ENCODE measurements at places on chromosomes 7 and 10.
A peak's percentile ranks its signal among the peaks of the same experiment; 100 is the strongest.

GRCh38 chr10:80894311-80894791, 356.6 kb downstream of the SH2D4B start:
- DNase-seq, result no peak

- DNase-seq, result no peak
These were observed 51.1 kb downstream of the CPEB3 start for GRCh38 chr10:92239600-92240288.

DNA sequence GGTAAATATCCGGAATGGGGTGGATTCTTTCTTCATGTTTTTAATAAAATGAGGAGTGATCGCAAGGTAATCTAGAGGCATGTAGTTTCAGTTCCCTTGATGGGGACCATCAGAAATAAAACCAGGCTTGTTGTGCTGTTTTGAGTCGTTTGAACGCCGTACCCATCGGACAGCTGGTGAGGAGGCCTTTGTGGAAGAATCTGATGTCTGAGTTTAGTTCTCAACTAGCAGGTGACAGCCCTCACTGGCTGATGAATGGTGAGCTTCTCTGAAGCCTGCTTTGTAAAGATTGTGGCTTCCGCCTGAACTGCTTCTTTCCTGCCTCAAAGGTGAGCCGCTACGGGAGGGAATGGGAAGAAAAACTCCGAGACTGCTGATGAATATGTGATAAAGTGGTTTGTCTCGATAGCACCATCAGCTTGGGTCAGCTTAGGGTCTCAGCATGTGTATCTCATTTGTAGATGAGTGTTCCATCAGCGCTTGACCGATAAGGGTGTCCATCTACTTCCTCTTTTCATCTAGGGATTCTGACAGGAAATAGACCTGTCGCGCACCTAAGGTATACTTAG, 977 bp downstream of the TMEM248 start:
- DNase-seq, result no peak

- no peak for DNase-seq
These were observed 56.0 kb upstream of the ST8SIA6 start for GRCh38 chr10:17510242-17510908.

GRCh38 chr7:100825215-100825671, 2.1 kb downstream of the EPHB4 start:
- no peak for DNase-seq

DNA sequence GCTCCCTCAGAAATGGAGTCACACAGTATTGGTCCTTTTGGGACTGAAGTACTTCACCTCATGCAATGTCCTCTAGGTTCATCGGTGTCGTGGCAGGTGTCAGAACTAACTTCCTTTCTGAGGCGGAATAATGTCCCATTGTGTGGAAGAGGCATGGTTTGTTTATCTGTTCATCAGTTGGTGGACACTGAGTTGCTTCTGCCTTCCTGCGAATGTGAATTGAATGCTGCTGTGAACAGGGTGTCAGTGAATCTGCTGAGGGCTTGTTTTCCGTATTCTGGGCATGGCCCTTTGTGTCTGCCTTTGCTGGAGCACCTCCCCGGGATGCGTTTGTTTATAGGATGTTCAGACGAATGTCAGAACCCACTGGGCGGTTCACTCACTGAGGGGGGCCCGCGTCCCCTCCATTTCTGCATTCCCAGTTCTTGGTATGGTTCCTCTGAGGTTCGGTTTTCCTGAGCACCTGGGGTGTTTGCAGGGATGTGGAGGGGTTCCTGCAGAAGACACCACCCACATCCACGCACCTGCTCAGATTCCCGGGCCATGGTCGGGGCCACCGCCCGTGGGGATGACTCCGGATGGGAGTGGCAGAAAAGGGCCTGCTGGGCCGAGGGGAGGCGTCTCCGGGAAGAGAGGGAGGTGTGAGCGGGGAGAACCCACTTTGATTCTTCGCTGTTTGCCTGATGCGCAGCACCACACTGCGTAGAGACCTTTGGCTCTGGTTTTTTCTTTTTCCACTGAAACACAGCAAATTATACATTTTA, 33.1 kb downstream of the CHST12 start:
- DNase-seq, result no peak

- DNase-seq, result no peak
These were observed 189.3 kb downstream of the ABCA13 start for GRCh38 chr7:48360574-48360973.

- no peak for DNase-seq
These were observed 765 bp downstream of the CCAR1 start for GRCh38 chr10:68721673-68722335.

GRCh38 chr10:52801947-52802346, 29.4 kb upstream of the MBL2 start:
- DNase-seq, result no peak

GRCh38 chr10:110843031-110843430, 28.7 kb upstream of the PDCD4 start:
- DNase-seq, result no peak

DNA sequence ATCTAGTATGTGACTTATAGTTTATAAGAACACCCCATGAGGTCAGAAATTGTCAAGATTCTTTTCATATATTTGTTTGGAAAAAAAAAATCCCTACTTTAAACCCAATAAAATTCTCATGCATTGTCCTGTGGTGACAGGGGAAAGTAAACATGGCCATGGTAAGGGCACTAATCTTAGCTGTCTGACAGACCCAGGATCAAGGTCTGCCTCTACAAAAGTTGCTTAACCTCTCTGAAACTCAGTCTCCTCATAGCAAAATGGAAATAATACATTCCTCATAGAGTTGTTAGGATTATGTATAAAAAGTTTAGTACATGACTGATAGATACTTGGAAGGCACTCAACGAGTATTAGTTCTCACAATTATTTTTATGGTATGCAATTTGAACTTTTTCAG, 22.3 kb upstream of the AKAP9 start:
- DNase-seq, result no peak

GRCh38 chr7:27128776-27129728, 1.5 kb downstream of the HOXA4 start:
- DNase-seq, result no peak

GRCh38 chr7:48366096-48366495, 194.8 kb downstream of the ABCA13 start:
- no peak for DNase-seq

DNA sequence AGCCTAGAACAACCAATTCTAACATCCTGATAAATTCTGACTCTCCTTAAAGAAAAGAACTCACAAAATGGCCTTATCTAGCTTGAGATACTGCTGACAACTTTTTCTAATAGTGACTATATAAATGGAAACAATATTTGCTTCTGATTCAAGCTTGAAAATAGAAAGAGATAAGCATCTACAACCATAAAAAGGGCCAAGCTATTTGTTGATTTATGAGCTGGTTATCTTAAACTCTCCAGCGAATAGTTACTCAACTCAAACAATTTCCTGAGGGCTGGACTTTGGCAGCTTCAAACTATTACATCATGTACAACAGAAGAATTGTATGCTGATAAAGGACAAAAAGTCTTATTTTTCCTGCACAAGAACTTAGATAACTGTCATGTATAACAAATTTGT, 4.6 kb downstream of the USP54 start:
- no peak for DNase-seq

DNA sequence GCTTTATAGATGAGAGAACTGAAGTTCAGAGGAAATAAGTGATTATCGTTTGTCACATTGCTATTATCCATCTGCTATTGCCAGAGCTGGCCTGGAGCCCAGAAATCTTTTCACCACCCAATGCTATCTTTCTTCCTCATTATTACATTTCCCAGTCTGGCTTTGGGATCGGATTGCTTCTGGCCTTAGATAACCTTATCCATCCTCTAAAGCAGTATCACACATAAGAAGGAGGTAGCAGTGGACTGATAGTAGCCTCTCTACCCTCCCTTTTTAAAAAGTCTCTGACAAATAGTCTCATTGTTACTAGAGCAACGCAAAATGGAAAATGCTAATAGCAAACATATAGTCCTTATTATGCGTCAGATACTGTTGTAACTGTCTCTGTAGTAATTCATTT, 1.3 kb upstream of the CLDN12 start:
- peak; percentile 71 for DNase-seq

DNA sequence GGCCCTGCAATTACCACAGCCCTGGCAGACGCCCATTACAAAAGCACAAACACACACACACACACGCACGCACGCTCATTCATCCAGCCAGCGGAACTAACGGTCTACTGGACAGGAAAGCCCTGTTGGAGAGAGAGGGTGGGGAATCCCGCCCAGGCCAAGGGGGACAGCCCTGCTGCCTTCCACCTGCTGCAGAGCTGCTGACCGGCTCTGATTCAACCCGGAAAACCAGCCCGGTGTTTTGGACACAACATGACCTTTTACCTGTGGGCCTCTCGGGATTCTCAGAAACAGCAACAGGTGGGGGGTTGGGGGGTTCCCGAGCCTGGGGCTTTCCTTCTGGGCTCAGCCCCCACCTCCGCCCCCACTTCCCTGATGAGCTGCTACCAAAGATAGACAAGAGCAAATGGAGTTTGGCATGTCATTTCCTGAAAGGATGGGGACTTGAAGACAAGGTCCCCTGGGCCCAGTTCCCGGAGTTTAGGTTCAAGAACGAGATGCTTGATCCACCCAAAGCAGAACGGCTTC, 18.5 kb upstream of the SERPINE1 start:
- DNase-seq, result no peak

GRCh38 chr10:78715435-78715834, 353.3 kb upstream of the ZMIZ1 start:
- no peak for DNase-seq

GRCh38 chr7:96679886-96680285, 29.8 kb downstream of the SEM1 start:
- no peak for DNase-seq

DNA sequence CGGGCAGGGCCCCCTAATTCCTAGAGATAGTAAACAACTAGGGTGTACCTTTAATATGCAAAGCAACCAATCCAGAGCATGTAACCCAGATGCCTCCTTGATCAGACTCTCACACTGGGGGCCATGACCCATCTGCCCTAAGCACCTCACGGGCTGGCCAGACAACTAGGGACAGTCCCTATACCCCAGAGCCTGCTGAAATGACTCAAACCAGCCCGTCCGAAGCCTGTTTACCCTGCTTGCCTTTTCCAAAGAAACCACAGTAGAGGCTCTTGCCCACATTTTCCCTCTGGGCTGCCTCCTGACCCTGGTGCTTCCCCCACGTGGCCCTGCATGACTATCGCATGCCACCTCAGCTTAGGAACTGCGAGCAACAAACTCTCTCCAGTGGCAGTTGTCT, 46.2 kb downstream of the RGS10 start:
- DNase-seq, result no peak

GRCh38 chr7:38122501-38122900, 55.5 kb upstream of the STARD3NL start:
- DNase-seq, result no peak

DNA sequence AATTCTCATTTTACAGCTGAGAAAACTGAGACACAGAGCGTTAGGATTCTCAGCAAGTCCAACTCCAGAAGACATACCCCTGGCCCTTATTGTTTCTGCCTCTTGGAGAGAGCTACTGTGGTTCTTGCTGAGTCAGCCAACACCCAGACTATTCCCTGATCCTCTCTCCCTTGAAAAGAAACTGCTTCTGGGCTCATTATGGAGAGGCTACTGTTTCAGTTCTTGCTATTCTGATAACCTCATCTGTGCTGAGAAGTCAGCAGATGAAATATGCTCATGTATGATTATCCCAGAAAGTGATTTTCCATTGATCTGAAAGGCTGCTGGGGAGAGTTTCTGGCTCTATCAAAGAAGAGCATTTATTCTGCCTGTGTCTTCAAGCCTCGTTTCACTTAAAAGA, 455.6 kb upstream of the COBL start:
- no peak for DNase-seq

DNA sequence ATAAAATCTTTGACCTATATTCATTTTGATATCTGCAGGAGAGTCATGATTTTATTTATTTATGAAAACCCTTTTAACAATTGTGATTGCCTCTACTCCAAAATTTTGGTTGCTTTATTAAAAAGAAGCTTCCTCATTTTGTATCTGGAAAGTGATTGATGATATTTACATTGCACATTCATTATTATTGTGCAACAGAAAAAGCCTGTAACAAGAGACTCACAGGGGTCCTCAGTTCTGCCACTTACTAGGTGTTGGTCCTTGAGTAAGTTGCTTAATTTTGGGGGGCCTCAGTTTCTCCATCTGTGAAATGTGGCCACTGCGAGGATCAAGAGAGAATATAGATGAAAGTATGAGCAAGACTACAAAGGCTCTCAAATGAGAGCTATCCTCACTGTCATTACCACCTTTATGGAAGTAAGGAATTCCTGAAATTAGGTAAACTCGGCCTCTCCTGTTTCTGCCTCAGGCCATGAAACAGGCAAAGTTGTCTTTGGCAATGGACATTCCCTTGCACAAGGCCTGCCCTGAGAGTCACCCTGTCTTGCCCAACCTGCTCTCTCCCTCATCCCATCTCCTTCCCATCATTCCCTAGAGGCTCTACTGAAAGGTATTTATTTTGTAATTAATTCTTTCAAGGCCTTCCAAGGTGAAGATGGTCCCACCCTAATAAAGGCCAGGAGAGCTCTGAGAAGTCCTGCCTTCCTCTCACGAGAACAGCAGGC, 66.1 kb upstream of the ABLIM1 start:
- DNase-seq, result no peak

DNA sequence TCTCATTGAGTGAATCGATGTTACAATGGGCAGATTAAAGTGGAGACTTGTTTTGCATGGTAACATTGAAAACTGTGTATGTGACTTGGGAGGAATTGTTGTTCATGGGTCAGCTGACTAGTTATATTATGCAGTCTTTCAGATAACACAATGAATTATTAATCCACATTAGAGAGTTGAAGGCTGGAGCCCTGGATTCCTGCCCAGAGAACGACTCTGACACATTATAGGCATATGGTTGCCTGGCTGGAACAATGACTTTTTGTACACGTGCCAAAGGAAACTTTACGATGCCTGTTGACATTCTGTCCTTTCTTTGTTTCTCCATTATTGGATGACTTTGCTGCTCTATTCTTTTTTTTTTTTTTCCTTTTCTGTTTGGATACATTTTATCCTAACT, 52.3 kb upstream of the TMEM229A start:
- peak; percentile 9 for DNase-seq

DNA sequence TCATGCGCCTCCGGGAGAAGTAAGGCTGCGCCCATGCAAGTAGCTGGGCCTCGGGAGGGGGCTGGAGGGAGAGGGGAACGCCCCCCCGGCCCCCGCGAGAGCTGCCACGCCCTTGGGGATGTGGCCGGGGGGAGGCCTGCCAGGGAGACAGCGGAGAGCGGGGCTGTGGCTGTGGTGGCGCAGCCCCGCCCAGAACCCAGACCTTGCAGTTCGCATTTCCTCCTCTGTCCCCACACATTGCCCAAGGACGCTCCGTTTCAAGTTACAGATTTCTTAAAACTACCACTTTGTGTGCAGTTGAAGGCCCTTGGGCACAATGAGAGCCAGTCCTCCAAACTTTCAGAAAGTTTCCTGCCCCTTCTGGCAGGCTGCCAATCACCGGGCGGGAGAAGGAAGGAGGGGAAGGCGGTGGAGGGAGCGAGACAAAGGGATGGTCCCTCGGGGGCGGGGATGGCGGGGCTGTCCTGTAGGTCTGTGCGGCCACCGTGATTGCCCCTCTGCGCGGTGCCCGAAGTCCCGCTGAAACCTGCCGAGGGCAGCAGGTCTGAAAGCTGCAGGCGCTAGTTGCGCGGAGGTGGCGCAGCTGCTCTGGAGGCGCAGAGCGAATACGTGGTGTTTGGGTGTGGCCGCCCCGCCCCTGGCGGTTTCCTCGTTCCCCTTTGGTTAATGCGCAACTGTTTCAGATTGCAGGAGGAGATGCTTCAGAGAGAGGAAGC, 2.1 kb downstream of the VIM start:
- peak; percentile 74 for DNase-seq

All from NCI-H446 (cell line).